PC-9 (cell line): ENCODE measurements at places on chromosomes 1 and 21. TPM values are rescaled to one million over a fixed set of nuclear protein-coding genes. Genes with fewer than 3 reads are reported as not detected.

The KRTAP21-2 gene
- not detected in 2 replicates for total RNA-seq

DNA sequence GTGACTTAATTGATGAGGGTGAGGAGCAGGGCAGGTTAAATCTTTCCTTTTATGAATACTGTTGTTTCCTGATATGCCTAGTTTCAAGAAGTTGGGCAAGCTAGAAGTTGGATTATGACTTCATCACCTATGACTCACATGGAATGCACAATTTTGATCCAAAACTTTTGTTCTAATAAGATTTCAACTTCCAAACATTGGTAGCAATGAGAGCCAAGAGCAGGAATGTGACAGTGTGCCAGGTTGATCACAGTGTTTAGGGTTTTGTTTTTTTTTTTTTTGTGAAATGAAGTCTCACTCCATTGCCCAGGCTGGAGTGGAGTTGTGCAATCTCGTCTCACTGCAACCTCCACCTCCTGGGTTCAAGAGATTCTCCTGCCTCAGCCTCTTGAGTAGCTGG is 349.4 kb downstream of the DUSP10 start:
- H3K4me1 ChIP-seq = peaks cover 13% of the 10 kb centered on the region
- no peaks in the 10 kb centered on the region for H3K36me3 ChIP-seq
- no peaks in the 10 kb centered on the region for H3K27me3 ChIP-seq
- H3K4me3 ChIP-seq = no peak overlapping the region
- peak; percentile 67 for DNase-seq

The UBQLN4 gene
- total RNA-seq = 47.4 and 58.4 TPM in 2 replicates

DNA sequence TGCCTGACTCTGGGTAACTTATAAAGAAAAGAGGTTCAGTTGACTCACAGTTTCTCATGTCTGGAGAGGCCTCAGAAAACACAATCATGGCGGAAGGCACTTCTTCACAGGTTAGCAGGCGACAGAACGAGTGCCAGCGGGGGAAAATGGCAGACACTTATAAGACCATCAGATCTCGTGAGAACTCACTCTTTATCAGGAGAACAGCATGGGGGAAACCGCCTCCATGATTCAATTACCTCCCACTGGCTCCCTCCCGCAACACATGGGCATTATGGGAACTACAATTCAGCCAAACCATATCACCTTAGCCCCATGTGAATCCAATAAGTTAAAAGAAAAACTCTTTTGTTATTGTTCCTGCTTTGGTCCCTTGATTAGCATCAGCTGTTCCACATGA is 725.2 kb downstream of the LRRIQ3 start:
- H3K36me3 ChIP-seq = no peaks in the 10 kb centered on the region
- no peaks in the 10 kb centered on the region for H3K27me3 ChIP-seq
- H3K4me1 ChIP-seq = no peaks in the 10 kb centered on the region
- no peak overlapping the region for H3K27ac ChIP-seq

The SPATA6 gene
- total RNA-seq = not detected in 2 replicates

DNA sequence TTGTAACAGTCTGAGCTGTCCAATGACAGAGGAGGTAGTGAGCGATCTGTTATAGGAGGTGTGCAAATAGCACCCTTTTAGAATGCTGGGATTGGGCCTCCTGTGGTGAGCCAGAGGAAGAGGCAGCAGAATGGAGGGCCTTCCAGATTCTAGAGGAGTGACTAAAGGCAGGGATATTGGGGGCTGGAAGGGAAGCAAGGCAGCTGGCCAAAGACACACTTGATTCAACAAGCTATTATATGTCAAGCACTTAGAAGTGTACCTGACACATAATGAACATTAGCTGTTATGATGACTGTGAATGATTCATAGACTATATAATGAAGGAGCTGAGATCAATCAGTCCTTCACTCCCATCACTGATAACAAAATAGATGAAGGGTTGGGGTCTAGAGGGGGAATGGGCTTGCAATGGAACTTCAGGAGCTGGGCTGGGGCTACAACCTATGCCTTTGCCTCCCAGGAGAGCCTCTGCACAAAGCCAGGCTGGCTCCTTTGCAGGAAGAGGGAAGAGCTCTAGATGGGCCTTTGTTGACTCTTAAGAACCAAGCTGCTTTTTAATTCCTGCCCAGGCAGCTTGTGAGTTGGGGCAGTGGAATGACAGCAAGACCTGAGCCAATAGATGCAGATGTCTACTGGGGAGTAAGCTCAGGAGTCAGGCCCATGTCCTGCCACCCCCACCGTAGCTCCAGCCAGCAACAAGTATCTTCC is 2.3 kb upstream of the MKNK1 start:
- no peak for DNase-seq
- H3K4me1 ChIP-seq = peaks cover 41% of the 10 kb centered on the region
- peak overlapping the region; percentile 35; the same call in 1 of the 2 replicates for H3K27ac ChIP-seq
- peaks cover 29% of the 10 kb centered on the region for H3K36me3 ChIP-seq
- no peaks in the 10 kb centered on the region for H3K27me3 ChIP-seq
- no peak overlapping the region for H3K4me3 ChIP-seq

DNA sequence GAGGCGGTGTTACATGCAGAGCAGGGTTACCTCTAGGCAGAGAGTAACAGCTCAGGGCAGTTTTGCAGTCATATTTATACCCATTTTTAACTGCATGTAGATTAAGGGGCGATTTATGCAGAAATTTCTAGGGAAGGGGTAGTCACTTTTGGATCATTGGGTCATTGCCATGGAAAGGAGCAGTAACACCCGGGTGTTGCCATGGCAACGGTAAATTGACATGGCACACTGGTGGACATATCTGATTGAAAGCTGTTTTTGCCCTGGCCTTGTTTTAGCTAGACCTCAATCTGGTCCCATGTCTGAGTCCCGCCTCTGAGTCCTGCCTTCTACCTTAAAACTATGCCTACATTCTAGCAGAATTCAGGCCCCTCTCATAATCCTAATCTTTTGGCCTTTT is 11.8 kb upstream of the USP1 start:
- H3K27ac ChIP-seq = no peak overlapping the region
- no peak for DNase-seq
- no peaks in the 10 kb centered on the region for H3K27me3 ChIP-seq
- H3K36me3 ChIP-seq = no peaks in the 10 kb centered on the region
- peaks cover 8% of the 10 kb centered on the region; the same call in 1 of the 2 replicates for H3K4me1 ChIP-seq

DNA sequence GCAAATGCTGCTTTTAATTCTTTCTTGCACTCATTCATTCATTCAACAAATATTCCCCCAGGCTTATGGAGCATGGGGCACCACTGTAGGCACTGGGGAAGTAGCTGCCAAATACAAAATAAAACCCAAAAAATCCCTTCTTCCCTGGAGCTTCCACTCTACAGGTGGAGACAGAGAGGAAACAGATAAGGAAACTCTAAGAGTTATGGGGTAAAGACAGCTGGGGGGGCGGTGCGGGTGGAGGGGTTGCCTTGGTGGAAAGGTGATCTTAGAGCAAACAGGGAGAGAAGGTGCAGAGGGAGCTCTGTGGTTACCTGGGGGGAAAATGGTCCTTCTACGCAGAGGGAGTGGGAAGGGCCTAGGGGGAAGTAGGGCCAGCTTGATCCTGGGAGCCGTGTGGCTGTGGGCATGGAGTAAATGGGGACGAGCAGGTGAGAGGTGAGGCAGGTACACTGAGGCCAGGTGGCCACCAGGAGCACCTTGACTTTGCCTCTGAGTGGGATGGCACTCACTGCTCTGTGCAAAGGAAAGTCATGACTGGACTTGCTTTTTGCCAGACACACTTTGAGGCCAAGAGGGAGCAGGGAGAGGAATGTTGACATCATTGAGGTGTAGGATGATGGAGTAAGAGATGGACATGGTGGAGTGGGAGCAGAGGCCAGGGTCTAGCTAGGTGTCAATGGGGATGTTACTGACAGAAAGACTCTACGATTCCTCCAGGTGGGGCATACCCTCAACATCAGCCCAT is 152.0 kb downstream of the ETS2 start:
- H3K4me1 ChIP-seq = no peaks in the 10 kb centered on the region
- no peaks in the 10 kb centered on the region for H3K36me3 ChIP-seq
- no peak overlapping the region for H3K27ac ChIP-seq
- no peak overlapping the region for H3K4me3 ChIP-seq
- H3K27me3 ChIP-seq = no peaks in the 10 kb centered on the region

DNA sequence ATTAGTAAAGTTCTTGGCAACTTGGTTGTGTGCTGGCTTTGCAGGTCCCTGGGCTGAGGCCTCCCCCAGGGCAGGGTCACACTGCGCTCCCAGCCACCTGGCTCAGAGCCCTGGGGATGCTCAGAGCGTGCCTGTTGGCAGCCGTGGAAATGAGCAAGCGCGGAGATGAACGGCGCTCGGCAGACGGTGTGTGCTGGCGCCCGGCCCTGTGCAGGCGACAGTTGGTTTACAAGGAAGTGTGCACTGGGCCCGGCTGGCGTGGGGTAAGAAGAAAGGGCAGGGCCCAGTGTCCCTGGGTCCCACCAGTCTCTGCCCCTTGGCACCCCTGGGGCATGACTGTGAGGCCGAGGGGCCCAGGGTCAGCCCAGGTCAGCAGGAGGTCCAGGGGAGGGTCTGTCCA is 25.7 kb upstream of the PEX10 start:
- no peak overlapping the region for H3K27ac ChIP-seq
- peaks cover 76% of the 10 kb centered on the region for H3K27me3 ChIP-seq
- no peak for DNase-seq
- H3K4me3 ChIP-seq = no peak overlapping the region

DNA sequence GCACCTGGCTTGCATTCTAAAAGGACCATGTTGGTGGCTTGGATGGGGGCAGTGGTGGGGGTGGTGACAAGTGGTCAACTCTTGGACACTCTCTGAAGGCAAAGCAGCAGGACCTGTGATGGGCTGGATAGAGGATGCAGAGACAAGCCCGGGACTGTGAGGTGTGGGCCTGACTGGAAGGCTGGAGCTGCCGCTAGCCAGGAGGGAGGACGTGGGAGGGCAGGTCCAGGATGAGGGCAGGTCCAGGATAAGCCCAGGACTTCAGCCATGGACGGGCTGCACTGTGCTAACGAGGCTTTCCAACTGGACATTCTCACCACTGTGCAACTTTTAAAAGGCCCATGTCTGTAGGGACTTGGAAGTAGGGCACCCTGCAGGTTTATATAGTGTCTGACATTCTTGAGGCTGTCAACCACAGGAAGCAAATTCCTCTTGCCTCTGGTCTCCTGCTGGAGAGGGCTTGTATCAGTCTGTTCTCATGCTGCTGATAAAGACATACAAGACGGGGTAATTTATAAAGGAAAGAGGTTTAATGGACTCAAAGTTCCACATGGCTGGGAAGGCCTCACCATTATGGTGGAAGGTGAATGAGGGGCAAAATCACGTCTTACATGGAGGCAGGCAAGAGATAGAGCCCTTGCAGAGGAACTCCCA is 8.3 kb upstream of the C1orf167 start:
- no peaks in the 10 kb centered on the region for H3K4me1 ChIP-seq
- no peak for DNase-seq
- no peak overlapping the region for H3K27ac ChIP-seq
- H3K36me3 ChIP-seq = no peaks in the 10 kb centered on the region
- no peak overlapping the region for H3K4me3 ChIP-seq

The GSTM5 gene
- total RNA-seq = not detected in 2 replicates

The ROR1 gene
- 16.0 and 19.0 TPM in 2 replicates for total RNA-seq

GRCh38 chr1:197320991-197321531 is 53.0 kb downstream of the CRB1 start:
- DNase-seq = no peak
- H3K27me3 ChIP-seq = no peaks in the 10 kb centered on the region
- H3K36me3 ChIP-seq = no peaks in the 10 kb centered on the region
- no peak overlapping the region for H3K27ac ChIP-seq

- H3K4me1 ChIP-seq = no peaks in the 10 kb centered on the region
- peaks cover 5% of the 10 kb centered on the region; the same call in 1 of the 2 replicates for H3K36me3 ChIP-seq
- DNase-seq = no peak
Observed at GRCh38 chr21:29053656-29054055, 19.8 kb downstream of the CCT8 start.

- DNase-seq = no peak
- H3K4me1 ChIP-seq = no peaks in the 10 kb centered on the region
- H3K36me3 ChIP-seq = no peaks in the 10 kb centered on the region
- no peak overlapping the region for H3K4me3 ChIP-seq
Observed at GRCh38 chr1:87165177-87165576, 163.5 kb upstream of the LMO4 start.

The FBLIM1 gene
- 57.2 and 114 TPM in 2 replicates for total RNA-seq

GRCh38 chr1:26477446-26478152 is 5.4 kb downstream of the HMGN2 start:
- no peak overlapping the region for H3K27ac ChIP-seq
- H3K36me3 ChIP-seq = peaks cover 18% of the 10 kb centered on the region
- H3K27me3 ChIP-seq = no peaks in the 10 kb centered on the region
- DNase-seq = no peak

The SPATA45 gene
- total RNA-seq = not detected in 2 replicates

The FYB2 gene
- not detected in 2 replicates for total RNA-seq

DNA sequence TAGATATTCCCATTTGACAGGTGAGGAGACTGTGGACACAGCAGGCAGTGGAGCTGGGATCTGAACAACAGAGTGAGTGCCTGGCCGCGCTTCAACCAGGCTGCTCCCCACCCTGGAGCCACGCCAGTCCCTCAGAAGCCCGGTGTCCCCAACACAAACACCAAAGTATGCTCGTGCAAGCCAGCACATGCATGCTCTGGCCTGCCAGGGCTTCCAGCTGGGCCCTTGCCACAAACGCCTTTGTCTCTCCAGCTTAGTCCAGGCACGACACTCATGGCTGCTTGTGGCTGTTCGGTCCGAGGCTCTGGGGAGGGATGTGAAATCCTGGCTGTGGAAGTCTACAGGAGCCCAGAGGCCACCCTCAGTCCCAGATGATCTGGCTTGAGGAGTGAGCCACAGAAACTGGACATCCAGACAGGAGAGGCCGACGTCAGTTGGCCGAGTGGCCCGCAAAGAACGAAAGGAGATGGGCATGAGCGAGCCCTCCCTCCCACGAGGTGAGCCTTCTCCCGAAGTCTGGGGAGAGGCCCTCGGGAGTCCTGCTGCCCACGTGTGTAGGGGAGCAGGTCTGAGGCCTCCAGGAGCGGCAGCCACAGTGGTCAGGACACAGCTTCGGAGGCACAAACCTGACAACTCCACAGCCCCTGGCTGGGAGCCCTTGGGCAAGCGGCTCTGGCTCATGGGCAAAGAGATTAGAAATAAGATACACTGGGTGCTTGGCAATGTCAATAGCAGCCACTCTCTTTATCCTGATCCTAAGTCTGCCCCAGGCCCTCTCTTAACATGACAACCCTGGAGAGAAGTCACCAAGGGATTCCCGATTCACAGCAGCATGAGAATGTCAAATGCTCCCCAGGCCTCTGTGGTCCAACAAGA is 117.1 kb upstream of the IFFO2 start:
- H3K27me3 ChIP-seq = no peaks in the 10 kb centered on the region
- H3K36me3 ChIP-seq = no peaks in the 10 kb centered on the region
- DNase-seq = no peak
- no peaks in the 10 kb centered on the region for H3K4me1 ChIP-seq

The BTBD8 gene
- total RNA-seq = 8.1 TPM in 2 replicates

GRCh38 chr1:183143576-183144315 is 42.3 kb upstream of the LAMC2 start:
- no peak for DNase-seq
- H3K27ac ChIP-seq = no peak overlapping the region
- H3K4me1 ChIP-seq = peaks cover 19% of the 10 kb centered on the region
- H3K4me3 ChIP-seq = no peak overlapping the region
- H3K36me3 ChIP-seq = peaks cover 10% of the 10 kb centered on the region
- H3K27me3 ChIP-seq = no peaks in the 10 kb centered on the region
